Stromal cell of bone marrow (primary cell): ENCODE measurements at places on chromosomes 3 and 15.
A peak's percentile ranks its signal among the peaks of the same experiment; 100 is the strongest.

- no peak for DNase-seq
Measured at GRCh38 chr15:80315289-80315987, 63.4 kb upstream of the CTXND1 start.

DNA sequence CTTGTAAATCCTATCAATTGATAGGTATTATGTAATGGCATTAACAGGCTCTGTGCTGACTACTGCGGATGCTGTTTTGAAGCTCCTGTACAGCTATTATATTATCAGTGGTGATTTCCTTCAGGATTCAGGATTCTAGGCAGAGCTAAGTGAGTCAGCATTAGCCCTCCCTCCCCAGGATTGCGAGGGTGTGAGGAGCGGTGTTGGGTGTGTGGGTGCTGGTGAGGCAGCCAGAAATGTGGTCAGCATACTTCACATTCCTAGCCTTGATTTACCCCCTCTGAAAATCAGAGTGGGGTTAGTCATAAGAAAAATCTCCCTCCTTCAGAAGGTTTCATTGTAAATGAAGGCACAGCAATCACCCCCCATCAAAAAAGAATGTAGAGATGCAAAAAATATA, 72.5 kb downstream of the SNTN start:
- peak; percentile 39 for DNase-seq

GRCh38 chr3:57004229-57004628, 56.2 kb upstream of the SPATA12 start:
- DNase-seq = no peak

DNA sequence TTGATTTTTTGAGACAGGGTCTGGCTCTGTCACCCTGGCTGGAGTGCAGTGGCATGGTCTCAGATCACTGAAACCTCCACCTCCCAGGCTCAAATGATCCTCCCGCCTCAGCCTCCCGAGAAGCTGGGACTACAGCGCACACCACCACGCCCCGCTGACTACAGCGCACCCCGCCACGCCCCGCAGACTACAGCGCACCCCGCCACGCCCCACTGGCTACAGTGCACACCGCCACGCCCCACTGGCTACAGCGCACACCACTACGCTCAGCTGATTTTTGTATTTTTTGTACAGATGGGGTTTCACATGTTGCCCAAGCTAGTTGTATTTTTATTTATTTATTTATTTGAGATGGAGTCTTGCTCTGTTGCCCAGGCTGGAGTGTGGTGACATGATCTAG, 35.6 kb downstream of the SLC51A start:
- DNase-seq = no peak

DNA sequence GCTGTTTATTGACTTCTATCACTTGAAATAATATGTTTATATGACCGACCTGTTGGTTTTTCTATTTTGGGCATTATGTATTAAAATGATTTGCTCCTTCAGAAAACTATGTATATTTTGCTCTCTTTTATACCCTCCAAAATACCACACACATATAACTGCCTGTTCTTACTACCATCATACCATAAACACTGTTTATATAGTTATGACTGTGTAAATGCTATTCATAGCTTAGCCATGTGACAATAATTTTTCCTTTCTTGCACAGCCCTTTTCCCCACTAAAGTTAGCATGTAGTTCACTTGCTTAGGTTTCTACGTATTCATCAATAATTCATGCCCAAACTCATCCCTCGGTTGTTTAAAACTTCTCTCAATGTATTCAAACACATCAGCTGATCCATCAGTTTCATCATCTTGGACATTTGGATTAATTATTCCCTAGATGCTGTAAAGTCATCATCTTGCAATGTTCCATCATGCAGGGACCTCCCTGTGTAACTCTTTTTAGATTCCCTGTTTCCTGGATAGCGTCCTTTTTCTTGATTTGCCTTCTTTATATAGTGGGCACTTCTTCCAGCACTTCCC, 8.2 kb upstream of the RYK start:
- DNase-seq = no peak

- DNase-seq = peak; percentile 78
Measured at GRCh38 chr3:188900421-188900951, 271.3 kb upstream of the TPRG1 start.

GRCh38 chr15:40769274-40770146, at the start of gene C15orf62:
C15orf62 (plus strand) TSS chr15:40769980; CDS start chr15:40770496, 516 bp downstream.
- no peak for DNase-seq
